ENCODE measurements at places on chromosomes 7 and 10.

DNA sequence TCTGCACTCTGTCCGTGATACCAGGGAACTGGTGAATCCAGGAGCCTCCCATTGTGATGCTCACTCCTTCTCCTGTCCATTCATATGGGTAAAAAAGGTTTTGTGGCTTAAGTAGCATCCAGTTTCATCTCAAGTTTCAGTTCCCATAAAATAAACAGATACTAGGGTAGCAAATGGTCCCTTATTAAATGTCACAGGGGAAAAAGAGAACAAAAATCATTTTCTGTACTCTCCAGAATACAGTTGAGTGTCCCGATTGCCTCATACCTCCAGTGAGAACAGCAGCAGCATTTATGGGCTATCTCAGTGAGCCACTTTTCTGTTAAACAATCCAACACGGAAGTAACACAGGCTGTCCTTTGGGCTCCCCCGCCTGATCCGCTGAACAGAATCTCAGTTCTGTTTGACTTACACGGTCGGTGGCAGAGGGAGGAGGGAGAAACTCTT, 179.6 kb downstream of the CELF2 start:
- no peak for DNase-seq

DNA sequence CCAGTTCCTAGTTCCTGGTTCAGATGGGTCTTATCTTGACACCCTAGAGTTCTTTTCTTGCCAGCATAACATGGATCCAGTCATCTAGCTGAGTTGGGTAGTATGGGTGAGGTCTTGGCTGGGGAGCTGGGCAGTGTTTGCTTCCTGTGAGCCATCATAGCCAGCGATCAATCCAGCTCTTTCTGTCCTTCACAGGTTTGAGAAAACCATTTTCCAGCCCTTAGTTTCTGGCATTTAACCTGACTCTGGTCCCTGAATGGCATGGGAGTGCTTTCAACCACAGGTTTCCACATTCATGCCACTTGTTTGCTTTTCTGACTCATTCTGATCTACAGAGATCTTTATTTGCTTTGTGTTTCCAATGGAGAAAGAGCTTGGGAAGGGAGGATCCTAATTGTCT, 8.6 kb downstream of the SLC13A1 start:
- peak; percentile 31 for DNase-seq

DNA sequence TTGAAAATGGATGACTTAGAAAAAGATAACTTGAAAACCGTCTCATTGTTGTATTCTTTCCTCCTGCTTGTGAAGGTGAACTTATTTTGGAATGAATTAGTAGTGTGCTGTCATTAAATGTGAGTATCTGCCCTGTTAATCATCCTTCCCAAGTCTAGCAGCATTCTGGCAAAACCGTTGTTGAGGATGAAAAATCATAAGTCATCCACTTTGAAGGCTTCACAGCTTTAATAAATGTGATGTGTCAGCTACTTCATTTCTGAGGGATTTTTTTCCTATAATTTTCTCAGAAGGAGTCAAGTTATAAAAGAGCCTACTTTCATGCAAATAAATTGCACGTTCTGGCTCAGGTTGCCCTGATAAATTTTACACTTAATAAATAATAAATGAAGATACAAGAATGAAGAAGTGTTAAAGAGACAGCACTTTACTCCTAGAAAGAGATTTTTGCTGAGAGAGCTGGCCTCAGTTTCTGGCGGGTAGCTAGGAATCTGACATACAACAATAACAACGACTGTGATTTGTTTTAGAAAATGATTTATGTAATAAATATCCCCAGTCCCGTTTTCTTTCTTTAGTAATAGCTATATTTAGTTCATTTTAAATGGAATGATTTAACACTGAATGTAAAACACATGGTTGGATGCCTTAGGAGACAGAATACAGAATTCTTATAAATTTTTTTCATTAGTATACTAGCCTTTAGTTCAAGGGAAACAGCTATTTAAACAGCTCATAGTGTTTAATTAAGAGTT, 516.5 kb upstream of the KLF6 start:
- no peak for DNase-seq

DNA sequence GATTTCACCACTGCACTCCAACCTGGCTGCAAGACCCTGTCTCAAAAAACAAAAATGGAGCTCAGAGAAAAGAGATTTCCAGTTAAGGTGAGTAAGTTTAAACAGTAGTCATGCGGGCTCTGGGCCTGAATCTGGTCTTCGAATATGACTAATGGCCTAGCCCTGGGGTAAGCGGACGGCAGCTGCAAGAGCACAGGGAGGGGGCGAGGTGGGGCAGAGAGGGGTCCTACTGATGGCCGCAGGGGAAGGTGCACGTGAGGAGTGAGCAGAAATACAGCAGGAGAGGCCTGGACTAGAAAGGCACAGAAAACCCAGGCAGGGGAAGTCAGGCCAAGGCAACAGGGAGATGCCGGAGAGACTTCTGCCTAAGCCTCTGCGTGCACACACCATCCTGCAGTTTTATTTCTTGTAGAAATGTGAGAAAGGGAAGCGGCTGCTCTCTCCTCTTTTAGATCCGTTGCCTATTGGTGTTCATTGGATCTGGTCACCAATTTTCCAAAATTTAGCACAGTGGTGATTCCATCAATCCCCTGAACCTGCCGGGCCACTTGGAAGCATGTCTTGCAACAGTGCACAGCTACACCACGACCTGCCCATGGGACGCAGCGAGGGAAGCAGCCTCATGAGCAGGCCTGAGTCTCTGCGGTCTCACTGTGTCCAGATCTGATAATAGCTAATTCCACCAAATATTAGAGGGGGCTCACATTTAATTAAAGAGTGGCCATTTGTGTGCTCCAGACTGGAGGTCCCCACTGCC, 139.0 kb downstream of the PAXIP1 start:
- DNase-seq: no peak

DNA sequence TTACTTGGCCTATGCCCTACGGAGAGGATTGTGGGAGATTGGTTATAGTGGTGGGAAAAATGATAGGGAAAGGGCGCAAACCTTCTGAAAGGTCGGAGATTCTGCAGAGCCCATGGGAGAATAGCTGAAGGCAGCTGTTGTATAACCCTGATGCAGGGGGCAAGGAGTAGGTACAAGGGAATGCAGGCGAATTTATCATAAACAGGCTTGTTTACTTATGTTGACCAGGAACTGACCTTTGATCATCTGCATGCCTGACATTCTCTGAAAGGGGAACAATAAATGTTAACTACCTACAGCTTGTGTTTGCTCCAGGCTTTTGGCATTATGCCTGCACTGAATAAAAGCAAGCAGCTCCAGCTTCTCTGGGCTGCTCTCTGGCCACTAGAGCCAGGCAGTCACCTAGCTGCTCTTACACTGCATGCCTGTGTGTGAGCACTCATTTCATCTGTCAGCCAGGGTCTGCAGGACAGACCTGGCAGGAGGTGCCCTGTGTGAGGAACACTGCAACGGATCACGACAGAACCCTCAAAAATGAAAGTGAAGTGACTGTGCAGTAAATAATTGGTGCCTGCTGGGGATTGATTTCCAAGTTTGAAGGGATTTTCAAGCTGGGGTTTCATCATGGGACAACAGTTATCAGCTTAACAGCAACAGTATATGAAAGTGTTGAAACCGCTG, 31.1 kb upstream of the ABCA13 start:
- no peak for DNase-seq

DNA sequence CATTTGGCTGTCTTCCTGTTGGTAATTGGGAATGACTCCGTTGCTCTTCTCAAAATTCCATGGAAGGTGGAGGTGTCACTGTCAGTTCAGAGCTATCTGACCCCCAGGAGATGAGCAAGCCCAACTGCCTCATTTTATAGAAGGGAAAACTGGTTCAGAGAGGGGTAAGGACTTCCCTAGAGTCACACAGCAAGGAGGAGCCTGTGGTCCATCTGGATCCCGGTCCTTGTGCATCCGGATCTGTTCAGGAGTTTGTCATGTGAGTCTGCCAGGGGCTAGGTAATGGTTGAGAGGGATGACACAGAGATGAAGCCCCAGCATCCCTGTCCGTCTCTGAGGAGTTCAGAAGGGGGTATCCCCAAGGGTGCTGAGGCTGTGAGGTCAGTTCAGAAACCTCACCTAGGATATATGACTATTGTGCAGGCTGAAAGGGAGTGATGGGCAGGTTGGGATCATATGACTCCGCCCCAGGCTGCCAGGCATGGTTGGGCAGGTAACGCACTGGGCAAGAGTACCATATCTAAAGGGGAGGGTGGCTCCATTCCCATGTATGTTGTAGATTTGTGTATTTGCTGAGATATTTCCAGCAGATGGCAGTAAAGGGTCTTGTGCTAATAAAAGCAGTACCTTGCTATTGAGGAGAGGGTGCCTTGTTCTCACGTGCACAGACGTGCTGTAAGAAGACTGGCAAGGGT, 16.0 kb upstream of the SLC29A3 start:
- peak; percentile 31 for DNase-seq

- no peak for DNase-seq
Measured at GRCh38 chr10:132292287-132293200, 15.2 kb downstream of the STK32C start.

DNA sequence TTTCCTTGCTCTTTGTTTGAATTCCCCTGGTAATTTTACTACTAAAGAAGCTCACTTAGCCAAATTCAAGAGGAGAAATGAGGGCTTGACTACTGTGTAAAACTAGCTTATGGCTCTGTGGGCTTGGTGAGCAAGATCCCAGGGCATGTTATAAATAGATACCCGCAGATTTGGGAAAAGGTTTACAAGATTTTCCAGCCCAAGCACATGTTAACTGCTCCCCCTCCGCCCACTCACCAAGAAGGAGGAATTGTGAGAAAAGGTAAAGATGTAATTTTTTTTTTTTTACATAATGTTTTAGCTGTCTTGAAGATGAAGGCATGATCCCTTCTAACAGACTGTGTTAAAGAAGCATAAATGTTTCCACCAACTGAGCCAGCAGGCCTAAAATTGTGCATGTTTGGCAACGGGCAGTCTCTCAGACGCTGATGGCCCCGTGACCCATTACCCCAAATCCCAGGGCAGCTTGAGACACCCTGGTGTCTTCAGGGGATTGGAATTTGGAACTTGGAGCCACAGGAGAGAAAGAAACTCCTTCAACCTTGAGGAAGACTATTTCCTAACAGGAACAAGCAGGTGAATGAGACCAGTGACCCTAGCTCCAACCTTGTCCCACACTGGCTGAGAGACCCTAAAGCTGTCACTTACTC, 429.8 kb upstream of the CELF2 start:
- DNase-seq: no peak

DNA sequence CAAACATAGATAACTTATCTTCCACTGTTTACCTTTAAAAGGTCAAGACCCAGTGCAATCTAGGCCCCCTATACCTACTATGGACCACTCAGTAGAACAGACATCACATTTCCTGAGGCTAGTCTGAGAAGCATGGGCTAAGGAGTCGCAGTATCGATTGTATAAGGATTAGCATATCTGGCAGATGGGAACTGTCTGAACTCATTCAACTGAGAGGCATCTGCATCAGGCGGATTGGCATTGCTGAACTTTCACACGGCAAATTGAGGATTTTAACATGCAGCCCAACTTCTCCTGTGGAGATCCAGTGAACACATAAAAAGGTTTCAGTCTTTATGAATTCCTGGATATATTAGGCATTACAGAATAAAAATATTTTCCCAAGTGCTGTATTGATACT, 89.1 kb upstream of the LRGUK start:
- DNase-seq: no peak

DNA sequence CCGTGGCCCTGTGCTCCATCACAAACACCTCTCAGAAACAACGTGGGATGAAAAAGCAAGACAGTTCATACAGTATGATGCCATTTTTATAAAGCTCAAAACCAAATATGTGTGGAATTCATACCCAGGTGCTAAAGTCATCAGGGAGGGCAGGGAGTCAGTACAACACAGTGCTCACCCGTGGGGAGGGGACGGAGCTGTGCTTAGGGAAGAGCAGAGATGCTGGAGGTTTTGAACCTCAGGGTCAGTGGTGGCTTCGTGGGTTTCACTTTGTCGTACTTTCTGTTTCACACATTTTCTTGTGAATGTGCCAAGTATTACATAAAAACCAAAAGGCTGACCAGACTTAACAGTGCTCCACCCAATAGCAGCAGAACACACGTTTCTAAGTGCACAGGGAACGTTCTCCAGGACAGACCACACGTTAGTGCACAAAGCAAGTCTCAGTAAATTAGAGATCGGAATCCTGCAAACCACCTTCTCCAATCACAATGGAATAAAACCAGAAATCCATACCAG, 21.2 kb downstream of the ZMIZ2 start:
- DNase-seq: peak; percentile 5

- no peak for DNase-seq
Measured at GRCh38 chr10:12980713-12981306, 20.7 kb downstream of the CCDC3 start.

DNA sequence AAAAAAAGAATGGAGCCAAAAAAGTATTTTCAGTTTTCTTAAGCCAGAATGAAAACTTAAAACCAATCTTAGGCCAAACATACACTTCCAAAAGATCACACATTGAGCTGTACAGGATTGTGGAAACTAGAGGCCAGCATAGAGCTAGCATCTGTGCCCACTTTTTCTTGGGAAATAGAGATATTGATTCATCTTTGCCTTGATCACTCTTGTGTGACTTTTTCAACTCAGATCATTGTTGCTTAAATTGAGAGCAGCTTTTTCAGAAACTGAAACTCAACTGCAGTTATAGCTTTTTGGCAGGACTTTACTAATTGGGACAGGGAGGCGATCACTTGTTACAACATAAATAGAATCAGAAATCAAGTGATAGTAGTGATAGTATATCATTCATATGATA, 132.2 kb downstream of the PRKG1 start:
- DNase-seq: no peak

DNA sequence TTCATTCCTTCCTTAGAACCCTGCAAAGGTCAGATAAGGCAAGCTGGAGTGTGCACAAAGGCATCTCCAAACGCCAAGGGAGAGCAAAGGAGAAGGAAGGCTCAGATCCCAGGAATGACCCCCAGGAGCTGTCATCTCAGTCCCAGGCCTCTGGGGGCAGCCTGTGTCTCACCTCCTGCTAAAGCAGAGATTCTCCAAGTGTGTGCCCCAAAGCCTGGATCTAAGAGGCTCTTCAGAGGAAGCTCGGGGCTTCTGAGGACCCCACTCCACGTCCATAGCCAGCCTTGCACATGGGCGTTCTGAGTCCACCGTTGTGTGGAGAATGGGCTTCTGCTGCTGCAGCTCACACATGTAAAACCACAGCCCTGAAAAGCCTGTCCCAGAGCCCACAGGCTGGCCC, 5.1 kb upstream of the GRID1 start:
- no peak for DNase-seq

DNA sequence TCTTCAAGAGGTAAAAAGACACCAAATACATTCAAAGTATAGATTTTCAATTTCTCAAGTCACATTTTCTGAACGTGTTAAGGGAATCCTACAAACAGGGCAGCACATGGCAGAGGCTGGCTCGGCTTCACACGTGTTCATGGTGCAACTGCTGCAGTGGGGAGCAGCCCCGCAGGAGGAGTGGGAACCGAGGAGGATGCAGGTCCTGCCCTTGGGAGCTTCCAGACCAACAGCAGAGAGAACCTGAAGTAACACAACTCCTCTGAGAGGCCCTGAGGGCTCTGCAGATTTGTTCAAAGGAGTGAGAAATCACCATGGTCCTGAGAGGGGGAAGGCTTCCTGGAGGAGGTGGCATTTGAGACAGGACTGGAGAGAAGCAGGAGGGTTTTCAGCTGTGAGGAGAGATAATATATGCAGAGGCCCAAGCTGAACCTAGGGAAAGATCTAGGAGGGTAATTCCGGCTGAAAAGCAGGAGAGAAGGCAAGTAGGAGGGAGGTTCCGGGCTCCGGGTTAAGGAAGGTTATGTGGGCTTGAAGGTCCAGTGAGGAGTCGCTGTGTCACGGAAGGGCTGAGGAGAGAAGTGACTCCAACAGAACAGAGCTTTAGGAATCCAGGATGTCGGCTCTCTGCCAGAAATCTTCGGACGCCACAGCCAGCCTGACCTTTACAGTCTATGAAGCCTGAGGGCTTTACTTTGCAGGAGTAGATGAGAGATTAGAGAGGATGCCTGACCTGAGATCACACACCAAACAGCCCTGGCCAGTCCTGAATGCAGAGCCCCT, 77.5 kb downstream of the GPR26 start:
- DNase-seq: no peak
